ENCODE measurements at places on chromosomes 16 and 17.

DNA sequence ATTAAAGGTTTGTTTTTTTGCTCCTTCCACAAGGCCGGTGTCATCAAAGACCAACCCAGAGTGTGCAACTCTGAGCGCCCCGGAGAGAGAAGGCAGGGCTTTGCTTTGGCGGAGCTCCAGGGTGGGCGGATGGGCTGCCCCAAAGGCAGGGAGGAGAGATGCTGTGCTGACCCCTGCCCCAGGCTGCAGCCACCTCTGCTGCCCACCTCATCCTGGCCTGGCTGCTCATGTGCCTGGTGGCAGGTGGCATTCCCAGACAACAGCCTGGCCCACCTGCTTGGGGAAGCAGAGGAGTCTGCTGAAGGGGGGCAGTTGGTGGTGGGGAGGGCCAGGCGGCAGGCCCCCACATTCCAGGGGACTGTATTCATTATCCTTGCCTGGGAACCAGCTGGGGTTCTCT lies 122.1 kb downstream of the SDK2 start:
- no peak for DNase-seq

- no peak for DNase-seq
These were observed 10.5 kb downstream of the FTO start for GRCh38 chr16:53714205-53715022.

- DNase-seq = no peak
These were observed 32.6 kb downstream of the PMP22 start for GRCh38 chr17:15232517-15232915.

DNA sequence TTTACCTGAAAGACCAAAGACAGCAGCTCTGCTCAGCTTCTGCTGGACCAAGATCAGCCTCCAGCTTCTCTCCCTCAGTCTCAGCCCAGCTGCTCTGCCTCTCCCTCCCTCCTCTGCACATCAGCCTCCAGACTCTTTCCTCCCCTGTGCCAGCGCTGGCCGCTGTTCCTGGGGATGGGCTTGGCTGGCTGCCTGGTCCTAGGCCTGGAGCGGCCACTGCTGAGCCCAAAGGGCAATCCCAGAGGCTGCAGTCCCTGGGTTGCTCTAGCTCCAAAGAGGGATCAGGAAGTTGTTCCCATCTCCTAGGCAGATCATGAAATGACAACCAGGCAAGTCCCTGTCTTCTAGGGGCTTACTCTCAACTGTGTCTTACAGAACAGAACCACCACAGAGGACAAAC lies 31.3 kb downstream of the DCUN1D3 start:
- no peak for DNase-seq

DNA sequence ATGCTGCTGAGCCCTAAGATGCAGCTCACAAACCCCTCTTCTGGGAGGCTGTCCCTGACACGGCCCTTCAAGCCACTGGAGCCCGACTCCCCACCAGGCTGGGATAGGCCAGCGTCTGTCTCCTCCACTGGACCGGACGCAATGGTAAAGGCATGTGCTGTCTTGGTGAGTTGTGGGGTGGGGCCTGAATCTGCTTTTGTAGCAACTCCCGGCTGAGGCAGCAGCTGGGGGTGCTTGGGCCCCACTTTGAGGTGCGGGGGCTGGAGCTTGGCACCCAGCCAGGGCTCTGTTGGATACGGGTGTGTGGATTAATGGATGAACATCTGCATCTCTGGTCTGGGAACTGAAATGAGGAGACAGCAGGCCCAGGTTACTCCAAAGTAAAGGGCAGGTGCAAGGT lies 3.5 kb upstream of the NLRC3 start:
- DNase-seq = no peak

DNA sequence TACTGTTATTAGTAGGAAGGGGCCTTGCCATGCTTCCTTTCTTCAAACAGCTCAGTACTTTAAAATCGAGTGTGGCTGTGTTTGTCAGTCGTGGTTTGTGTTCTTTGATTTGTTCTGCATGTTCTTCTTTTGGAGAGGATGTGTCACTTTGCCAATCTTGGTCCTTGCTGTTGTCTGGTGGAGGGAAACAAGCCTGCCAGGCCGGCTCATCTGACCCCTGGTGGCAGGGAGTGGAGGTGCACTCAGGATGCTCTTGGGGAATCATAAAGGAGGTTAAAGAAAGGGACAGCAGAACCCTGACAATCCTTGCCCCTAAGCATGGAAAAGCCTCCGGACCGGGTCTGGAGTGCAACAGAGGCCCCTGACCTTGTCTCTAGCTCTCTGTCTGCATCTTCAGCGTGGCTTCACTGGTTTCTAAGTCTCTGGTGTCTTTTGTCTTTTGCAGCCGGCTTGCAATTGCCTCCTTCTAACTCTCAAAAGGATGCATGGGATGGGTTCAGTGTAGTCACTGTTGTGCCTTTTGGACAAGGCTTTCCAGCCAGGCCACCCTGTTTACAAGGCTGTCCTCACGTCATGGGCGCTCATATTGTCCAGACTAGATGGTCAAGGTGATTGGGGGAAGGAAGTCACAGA lies 135.8 kb downstream of the WWOX start:
- peak; percentile 86 for DNase-seq

- peak; percentile 93 for DNase-seq
These were observed 24.2 kb downstream of the STAT5A start for GRCh38 chr17:42312285-42313130.

DNA sequence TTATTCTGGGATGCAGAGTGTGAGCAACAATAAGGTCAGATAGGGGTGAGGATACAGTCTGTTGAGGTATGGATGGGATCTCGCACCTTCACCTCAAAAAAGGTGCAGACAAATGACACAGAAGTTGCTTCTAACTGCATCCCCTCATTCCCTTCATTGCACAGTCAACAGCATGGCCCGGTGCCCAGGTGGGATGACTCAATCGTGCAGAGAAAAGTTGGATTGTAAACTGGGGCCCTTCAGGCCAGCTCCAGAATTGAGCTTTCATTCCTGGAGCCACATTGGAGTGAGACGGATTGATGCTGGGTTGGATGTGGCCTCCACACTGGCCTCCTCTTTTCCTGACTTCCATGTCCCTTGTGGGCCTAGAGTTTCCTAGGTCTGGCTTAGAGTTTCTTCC lies 977.4 kb downstream of the KCNJ18 start:
- no peak for DNase-seq

DNA sequence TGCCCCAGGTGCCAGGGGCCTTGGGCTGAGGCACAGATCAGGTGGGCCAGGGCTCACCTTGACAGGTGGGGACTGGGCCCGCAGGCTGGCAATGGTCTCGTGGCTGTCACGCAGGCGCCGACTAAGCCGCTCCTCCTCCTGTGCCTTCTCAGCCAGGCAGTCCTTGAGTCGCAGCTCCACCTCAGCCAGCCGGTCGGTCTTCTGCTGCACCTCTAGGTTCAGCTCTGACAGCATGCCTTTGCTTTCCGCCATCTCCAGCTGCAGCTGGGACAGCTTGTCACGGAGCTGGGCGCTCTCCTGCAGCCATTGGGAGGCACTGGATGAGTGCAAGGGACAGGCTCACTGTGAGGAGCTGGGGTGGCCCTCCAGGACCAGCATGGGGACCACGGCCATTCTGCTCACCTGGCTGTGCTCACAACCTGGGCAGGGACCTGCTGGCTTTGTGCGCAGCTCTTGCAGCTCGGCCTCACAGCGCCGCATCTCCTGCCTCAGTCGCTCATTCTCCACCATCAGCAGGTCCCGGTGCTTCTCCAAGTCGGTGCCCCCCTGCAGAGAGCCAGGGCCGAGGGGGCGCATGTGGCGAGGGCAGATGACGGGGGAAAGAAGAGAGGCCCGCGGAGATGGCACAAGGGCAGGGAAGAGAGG lies 31.0 kb downstream of the KIFC3 start:
- DNase-seq = no peak

DNA sequence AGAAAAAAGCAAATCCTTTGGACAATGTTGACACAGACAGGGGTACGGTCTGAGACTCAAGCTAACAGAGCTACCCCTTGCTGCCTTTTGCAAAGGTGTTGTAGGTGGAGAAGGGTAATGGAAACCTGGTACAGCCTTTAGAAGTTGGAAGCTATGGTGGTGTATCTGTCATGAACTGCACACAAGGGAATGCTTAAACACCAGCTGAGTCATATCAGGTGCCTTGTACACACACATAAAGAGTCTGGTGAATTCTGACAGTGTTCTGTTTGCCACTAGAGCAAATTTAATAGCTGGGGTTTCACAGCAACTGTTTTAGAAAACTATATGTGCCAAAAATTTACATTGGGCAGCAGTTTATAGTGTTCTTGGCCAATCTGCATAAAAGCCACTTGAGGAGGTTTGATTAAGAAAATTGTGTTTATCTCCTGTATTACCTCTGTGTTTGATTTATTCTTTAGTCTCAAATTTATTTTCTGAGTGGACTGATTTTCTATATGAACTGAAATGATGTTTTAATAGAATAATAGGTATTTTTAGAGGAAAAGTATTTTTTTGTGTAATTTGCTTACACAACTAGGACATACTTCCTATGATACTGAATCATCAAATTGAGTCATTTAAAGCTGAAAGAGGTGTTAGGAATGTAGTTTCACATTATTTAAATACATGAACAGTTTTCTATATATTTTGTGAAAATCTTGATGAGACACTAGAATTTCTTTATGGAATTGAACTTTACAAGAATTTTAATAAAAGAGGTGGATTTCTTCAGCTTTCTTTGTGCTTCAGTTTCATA lies 136.9 kb downstream of the MAP2K6 start:
- no peak for DNase-seq

DNA sequence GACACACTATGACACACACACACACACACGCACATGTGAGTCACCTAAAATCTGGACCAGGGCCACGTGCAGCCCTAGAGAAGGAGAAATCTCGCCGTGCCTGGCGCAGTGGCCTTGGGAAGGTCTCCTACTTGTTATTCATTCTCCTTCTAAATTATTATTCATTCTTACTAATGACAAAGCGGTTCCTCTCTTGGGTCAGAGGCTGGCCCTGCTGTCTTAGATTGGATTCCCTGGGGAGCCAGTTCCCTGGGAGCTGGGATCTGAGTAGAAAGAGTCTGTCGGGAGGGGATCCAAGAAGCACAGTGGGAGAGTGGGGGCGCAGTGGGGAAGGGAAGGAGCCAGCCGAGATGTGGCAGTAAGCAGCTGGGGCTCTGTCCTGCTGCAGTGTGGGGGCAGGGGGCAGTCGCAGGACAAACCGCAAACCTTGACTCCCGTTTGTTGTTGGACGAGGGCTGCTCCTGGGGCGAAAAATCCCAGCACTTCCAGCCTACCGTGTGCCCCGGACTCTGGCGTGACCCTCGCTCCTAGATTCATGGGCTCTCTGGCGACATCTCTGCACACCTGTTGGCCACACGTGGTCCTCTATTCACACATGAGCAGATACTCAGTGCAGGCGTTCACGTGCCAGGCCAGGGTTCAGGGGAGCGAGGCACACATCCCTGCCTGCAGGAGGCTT lies 18.7 kb upstream of the JPH3 start:
- no peak for DNase-seq
